ENCODE measurements at places on chromosomes 2 and 18. TPM values are rescaled to one million over a fixed set of nuclear protein-coding genes. Genes with fewer than 3 reads are reported as not detected.

DNA sequence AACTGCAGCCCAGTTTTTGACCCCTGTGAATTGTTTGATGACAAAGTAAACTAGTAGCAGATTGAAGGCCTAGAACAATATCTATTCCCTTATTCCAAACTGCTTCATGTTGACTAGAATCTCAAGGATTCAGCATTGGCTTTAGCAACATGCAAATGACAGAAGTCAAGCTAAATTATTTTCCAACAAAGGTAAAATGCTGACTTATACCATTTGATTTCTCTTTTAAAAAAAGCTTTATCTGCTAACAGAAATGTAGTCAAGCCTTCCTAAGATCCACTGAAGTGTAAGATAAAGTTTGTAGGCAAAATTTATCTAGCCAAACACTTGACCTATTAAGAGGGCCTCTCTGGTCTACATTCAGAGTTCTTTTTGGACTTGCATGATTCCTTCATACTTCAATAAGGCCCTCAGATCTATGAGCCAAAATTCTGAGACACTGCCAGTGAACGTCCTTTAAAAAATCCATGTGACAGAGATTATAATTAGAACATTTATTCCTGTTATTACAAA, 9.5 kb upstream of the CYBRD1 start:
- DNase-seq = no peak

- DNase-seq = no peak
These were observed 131.0 kb downstream of the ALPK2 start for GRCh38 chr18:58497845-58498244.

Gene FIGN
- 3.7 TPM for total RNA-seq

Gene D2HGDH
- total RNA-seq = 50.7 TPM
